ENCODE measurements at places on chromosomes 5 and 9.
A peak's percentile ranks its signal among the peaks of the same experiment; 100 is the strongest.

DNA sequence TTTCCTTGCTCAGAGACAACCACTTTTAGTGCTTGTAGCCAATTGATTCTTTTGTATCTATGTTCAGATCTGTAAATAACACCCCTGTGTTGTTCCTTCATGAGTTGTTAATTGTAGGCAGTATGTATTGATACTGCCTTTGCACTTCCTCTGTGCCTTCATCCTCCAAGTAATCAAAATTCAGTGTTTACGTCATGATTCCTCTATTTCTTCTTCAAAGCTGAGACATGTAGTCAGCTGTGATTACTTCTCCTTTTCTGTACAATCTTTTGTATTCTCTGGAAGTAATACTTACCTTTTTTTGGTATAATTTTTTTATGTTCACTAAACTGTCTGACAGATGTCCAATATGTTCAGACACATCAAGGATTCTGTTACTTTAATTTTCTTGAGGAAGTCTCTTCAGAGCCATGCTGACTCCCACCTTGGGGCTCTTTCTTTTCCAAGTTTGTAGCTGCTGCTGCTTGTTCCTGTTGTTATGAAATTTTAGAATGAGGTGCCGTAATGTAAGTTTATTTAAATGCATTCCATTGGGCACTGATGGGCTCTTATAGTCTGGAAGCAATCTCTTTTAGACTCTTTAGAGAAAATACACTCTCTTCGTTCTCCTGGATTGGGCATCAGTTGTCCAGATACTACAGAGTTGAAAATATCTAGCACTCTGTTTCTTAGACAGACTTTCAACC, 30.5 kb upstream of the LRRC70 start:
- no peak for DNase-seq

DNA sequence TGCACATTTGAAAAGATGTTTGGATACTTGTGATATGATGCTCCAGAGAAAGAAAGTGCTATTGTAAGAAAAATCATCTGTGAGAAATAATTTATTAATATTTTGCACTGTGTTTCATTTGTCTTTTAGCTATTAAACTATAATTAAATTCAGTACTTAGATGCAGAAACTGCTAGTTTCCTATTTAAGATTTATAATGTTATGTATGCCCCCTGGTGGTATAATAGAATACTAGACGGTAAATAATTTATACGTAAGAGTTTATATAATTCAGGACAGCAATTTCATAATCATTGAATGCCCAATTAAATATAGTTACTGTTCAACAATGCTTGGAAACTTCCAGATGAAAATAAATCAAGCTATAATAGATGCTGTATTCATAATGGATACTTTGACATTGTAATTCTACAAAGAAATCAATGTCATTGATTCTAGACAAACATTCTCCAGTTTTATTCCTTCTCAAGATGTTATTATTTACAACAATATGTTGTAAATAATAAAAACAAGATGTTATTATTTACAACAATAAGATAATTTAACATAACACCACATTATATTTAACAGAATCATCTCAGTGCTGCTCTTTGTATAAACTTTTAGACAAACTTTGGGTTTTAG, 101.0 kb downstream of the TMEM232 start:
- peak; percentile 36 for DNase-seq

- DNase-seq = no peak
Measured at GRCh38 chr5:133758641-133759040, 146.3 kb upstream of the FSTL4 start.

- DNase-seq = no peak
Measured at GRCh38 chr5:123124859-123125595, 36.0 kb downstream of the PRDM6 start.

DNA sequence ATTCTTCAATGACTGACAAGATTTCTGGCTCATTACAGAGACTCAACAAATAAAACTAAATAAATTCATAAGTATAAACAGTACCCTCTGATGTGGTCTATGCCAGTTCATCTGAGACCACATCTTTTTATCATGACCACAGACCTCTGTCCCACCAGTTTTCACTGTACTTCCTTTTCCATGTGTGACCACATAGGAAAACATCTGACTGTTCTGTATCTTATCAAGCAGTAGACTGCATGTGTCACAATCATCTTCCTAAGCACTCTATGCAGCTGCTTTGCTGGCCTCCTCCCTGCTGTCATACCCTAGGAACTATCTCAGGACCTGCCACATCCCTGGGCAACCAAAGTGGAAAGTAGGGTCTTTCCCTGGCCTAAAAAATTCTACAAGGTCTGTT, 205.0 kb upstream of the ZNF462 start:
- no peak for DNase-seq

GRCh38 chr9:87122947-87123685, 175.8 kb upstream of the GAS1 start:
- DNase-seq = no peak

GRCh38 chr9:107919263-107919662, 429.7 kb upstream of the KLF4 start:
- peak; percentile 19 for DNase-seq

DNA sequence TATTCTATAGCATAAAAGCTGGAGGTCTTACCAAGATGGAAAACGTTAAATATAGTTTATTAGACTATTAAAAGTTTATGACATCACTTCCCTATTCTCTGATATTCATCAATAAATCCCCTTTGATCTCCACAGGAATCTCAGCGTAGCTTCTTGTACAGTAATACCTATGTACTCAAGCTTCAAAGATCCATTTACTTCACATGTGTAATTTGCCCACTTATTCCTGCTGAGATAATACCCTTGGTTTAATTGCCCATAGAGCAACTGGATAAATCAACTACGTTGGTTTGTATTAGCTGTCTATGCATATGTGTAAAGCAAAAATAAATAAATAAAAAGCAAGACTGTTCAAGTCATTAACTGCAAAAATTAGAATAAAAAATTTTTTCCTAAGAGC, 219.7 kb downstream of the EFNA5 start:
- DNase-seq = no peak

- no peak for DNase-seq
Measured at GRCh38 chr9:37632479-37632878, 18.3 kb upstream of the FRMPD1 start.

- DNase-seq = peak; percentile 79
Measured at GRCh38 chr5:109688630-109688969, 1.1 kb upstream of the MAN2A1 start.

GRCh38 chr5:172885597-172886340, 51.7 kb downstream of the ERGIC1 start:
- peak; percentile 28 for DNase-seq

DNA sequence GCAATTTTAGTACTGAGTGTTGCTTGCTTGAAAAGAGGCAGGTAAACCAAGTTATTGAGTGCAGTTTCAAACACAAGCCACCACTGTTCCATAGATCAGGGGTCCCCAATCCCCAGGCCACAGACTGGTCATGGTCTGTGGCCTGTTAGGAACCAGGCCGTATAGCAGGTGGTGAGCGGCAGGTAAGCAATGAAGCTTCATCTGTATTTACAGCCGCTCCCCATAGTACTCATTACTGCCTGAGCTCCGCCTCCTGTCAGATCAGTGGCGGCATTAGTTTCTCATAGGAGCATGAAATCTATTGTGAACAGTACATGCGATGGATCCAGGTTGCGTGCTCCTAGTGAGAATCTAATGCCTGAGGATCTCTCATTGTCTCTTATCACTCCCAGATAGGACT, 41.5 kb upstream of the ABL1 start:
- no peak for DNase-seq

DNA sequence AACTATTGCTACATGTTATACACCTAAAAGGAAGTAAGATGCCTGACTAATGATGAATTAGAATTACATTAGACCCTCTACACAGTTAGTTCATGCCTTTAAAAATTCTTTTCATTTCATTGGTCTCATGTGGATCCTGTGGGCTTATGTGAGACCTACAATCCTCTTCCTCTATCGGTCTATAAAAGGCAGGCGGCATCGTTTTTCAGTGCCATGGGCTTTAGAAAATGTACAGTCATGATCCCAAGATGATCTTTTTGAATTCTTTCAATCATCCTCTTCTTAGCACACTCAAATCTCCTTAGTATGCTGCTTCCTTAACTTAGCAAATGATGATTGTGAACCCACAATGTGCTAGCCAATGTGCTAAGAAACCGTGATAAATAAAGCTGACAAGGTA, 193.9 kb downstream of the ZNF608 start:
- DNase-seq = no peak

DNA sequence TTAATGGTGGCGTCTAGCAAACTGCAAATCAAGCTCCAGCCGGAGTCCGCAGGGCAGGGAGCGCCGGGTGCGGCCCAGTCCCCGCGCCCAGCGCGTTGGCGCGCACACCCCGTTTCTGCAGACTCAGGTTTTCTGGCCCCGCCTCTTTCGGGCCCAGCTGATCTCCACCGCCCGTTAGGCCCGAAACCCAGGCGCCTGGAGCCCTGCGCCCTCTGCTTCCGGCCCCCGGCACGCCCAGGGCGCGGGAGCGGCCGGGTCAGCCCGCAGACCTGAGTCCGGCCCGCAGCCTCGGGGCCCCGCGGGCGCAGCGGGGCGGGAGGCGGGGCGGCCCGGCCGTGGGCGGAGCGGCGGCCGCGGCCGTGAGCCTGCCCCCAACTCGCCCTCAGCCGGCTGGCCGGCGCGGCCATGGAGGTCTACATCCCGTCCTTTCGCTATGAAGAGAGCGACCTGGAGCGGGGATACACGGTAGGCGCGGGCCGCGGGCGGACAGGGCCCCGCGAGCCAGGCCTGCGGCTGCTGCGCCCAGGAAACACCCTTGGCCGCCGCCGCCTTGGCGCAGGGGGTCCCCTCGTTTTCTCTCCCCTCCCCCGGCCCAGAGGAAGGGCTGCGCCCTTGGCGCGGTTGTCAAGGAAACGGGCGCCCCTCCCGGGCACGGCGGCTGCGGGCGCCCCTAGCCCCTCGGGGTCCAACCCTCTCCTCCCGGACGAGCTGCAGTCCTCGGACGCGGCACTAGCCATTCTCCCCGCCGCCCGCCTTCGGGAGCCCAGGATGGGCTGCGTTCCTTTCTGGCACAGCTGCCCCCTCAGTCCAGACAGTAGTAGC, at the start of gene SNX24:
SNX24 (plus strand) TSS at position 385 of the 822 bp plus-strand sequence; CDS start at position 406, 21 bp downstream.
- peak; percentile 78 for DNase-seq

GRCh38 chr5:7916171-7916804, 47.3 kb downstream of the MTRR start:
- no peak for DNase-seq

Measured in midbrain (tissue), 1 donor.